ENCODE measurements at places on chromosomes 13 and 19.

- no peak for DNase-seq
These were observed 1.8 kb downstream of the F10 start for GRCh38 chr13:113124211-113124970.

- DNase-seq: no peak
These were observed 67.1 kb upstream of the KPNA3 start for GRCh38 chr13:49859560-49859959.

DNA sequence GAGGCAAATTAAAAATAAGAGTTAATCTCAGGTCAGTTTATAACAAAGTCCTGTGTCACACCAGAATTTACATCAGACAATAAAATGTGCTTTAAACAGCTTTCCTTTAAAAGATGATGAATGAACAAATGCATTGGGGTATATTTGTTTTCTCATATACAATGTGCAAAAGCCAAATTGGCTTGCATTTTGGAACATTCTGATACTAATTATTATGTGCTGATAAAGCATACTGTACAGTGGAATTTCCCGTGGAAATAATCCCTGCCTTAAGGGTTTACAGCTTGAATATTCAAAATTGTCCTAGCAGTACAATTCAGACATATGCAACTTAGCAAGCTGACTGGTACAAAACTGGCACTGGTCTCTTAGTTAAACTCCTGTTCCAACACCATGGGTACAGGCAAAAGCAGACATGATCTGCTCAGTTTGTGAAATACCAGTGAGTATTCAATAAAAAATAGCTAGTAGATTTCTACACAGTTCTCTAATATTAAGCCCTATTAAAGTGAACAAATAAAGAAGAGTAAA is 373.4 kb downstream of the SLITRK1 start:
- no peak for DNase-seq

DNA sequence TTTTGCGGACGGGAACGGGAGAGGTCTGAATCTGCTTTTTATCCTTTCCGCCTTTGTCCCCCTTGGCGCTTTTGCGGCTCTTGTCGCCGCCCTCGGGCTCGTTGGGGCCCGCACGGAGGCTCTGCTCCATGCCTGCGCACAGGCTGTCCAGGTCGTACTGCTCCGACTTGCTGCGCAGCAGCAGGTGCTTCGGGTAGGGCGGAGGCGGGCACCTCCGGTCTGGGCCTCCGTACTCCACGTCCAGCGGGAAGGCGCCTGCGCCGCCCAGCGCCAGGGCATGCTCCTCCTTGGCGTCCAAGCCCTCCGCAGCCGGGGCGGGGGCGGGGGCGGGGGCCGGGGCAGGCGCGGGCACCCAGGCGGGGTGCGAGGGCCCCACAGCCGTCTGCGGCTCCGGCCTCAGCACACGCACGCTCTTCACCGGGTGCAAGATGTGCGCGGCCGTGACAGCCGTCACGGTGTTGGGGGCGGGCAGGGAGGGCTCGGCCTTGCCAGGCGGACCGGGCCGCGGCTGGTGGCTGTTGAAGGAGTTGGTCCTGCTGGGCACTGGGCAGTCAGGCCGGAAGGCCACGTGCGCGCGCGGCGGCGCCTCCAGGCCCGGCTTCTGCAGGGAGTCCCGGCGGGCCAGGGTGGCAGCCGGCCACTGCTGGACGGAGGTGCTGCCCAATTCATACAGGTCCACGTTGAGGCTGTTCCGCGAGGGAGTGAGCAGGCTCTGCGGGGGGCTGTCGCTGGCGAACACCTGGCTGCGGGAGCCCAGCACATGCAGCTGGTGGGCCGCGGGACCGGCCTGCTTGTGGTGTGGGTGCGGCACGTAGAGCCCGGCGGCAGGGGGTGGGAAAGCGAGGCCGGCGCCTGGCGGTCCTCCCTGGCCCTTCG is 73.1 kb downstream of the LATS2 start:
- no peak for DNase-seq

GRCh38 chr13:108249150-108249549 is 20.4 kb upstream of the TNFSF13B start:
- no peak for DNase-seq

DNA sequence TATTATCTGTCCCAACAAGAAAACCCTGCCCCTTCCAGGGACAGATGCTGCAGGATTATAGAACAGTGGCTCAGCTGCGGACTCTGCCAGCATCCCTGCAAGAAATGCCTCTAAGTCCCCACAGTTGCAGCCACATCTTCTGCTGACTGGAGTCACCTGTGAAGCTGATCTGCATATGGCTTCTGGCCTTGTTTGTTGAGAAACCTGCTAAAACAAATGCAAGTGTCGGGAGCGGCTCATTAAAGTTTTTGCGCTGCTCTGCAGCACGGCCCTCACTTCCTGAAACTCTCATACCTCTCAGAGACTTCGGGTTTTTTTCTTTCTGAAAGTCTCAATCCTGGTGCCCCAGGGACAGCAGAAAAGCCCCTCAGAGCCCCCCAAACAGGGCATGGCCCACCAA is 725.0 kb downstream of the UQCRFS1 start:
- DNase-seq: no peak

GRCh38 chr13:31675440-31675953 is 63.8 kb upstream of the RXFP2 start:
- no peak for DNase-seq

DNA sequence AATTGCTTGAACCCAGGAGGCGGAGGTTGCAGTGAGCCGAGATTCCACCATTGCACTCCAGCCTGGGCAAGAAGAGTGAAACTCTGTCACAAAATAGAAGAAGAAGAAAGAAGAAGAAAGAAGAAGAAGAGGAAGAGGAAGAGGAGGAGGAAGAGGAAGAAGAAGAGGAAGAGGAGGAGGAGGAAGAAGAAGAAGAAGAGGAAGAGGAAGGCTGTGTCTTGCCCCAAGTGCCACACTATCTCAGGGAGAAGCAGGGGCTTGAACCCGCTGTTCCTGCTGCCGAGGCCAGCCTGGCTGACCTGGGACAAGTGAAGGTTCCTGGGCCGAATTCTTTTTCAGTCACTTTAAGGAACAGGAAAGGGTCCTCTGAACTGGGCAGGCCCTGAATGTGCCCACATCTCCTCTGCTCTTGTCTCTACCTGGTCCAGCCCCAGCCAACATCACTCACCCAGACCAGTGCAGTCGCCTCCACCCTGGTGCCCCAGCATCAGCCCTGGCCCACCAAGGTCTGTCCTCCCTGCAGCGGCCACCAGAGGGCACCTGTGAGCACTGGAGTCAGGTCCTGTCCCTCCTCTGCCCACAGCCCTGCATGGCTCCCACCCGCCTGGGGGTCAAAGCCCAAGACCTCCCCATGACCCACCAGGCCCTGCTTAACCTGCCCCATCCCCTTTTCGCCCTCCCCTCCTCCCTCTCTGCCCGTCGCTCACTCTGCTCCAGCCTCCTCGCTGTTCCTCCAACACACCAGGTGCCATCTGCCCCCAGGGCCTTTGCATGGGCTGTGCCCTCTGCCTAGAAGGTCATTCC is 20.0 kb downstream of the TICAM1 start:
- peak; percentile 77 for DNase-seq

DNA sequence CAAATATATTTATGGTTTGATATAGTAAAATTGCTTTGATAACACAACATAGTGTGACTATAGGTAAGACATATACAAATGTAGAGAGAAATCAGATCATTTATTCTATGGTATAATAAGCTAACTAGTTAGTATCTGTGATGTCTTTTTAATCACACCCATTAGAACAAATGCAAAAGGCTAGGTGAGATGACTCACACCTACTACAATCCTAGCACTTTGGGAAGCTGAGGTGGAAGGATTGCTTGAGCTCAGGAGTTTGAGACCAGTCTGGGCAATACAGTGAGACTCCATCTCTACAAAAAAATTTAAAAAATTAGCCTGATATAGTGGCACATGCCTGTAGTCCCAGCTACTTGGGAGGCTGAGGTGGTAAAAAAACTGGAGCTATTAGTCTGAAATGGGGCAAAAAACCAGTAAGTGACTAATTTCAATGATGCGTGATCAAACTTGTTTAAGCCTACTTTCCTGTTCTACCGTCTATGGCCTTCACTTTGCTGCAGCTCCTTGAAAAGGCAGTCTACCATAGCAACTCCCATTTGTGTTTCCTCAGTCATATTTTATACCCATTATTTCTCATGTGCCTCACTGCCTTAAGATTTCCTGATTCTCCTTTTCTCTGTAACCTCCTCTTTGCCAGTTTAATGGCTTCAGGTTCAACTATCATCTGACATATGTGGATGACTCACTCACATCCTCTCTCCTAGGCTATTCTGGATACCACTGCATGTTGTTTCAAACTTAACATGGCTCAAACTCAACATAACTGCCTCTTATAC is 12.5 kb downstream of the ALG5 start:
- DNase-seq: no peak

DNA sequence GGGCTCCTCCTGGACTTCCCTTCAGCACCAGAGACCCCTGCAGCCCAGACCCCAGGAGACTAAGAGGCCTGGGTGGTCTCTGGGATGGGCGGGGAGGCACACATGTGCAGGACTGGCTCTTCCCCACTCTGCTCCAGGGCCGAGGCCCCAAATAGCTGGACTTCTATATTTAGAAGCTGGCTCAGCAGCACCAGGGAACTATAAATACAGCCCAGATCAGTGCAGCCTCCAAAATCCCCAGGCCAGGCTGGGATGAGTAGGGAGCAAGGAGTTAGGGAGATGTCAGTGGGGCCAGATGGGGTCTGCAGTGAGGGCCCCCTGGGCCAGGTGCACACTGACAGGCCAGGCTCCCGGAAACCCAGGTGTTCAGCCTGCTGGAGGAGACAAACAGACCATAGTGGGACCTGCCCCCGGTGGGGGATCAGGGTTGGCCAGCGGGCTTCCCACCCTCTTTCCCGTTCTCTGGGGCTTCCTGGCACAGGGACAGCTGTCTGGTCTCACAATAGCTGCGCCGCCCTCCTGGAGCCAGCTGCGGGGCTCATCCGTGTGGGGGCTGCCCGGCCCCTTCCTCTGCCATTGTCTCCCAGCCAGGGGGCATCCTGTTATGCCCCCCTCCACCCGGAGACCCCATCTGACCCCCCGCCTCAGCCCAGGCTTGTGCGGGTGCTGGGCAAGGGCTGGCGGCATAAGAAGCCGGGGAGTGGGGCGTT is 5.5 kb upstream of the ADGRE5 start:
- no peak for DNase-seq

GRCh38 chr13:56864451-56864850 is 276.3 kb upstream of the PRR20A start:
- no peak for DNase-seq

- no peak for DNase-seq
These were observed 2.3 kb downstream of the ZNF726 start for GRCh38 chr19:23916991-23917390.

DNA sequence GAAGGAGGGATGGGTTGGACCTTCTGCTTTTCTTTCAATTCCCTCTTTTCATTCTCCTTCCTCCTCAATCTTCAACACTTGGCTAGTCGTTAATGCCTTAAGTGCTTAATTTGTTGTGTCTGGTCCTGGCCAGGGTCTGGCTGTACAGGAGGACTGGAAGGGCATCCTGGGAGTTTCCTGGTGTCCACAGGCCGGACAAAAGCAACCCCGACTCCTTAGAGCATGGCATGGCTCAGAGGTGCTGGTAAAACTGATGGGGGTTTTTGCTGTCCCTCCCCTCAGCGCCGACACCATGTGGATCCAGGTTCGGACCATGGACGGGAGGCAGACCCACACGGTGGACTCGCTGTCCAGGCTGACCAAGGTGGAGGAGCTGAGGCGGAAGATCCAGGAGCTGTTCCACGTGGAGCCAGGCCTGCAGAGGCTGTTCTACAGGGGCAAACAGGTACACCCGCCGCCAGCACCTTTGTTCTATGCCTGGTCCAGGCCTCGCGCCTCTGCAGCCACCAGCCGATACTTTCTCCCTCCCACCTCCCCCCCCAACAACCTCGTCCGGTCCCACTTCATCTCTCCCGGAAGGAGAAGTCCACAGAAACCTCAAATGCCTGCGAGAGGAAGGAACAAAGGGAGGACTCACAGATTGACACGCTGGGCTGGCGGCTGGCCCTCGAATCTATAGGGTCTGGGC is 1.4 kb downstream of the UHRF1 start:
- DNase-seq: no peak

- no peak for DNase-seq
These were observed 76.2 kb upstream of the TNFSF11 start for GRCh38 chr13:42497798-42498197.

DNA sequence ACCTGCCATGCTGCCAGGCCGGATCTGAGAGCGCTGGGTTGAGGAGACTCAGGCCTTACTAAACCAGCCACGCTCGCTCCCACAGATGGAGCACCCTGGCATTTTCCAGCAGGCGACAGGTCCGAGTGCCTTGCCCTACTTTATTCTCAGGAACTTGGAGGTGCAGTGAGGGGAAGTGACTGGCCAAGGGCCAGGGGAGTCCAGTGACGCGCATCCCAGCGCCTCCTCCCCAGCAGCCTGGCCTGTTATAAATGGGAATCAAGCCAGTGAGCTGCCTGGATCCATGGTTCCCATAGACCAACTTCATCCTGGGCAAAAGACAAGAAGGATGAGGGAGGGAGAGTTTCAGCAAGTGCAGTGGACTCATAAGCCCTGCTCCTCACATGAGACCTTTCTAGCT is 35.5 kb downstream of the TMED1 start:
- DNase-seq: no peak

DNA sequence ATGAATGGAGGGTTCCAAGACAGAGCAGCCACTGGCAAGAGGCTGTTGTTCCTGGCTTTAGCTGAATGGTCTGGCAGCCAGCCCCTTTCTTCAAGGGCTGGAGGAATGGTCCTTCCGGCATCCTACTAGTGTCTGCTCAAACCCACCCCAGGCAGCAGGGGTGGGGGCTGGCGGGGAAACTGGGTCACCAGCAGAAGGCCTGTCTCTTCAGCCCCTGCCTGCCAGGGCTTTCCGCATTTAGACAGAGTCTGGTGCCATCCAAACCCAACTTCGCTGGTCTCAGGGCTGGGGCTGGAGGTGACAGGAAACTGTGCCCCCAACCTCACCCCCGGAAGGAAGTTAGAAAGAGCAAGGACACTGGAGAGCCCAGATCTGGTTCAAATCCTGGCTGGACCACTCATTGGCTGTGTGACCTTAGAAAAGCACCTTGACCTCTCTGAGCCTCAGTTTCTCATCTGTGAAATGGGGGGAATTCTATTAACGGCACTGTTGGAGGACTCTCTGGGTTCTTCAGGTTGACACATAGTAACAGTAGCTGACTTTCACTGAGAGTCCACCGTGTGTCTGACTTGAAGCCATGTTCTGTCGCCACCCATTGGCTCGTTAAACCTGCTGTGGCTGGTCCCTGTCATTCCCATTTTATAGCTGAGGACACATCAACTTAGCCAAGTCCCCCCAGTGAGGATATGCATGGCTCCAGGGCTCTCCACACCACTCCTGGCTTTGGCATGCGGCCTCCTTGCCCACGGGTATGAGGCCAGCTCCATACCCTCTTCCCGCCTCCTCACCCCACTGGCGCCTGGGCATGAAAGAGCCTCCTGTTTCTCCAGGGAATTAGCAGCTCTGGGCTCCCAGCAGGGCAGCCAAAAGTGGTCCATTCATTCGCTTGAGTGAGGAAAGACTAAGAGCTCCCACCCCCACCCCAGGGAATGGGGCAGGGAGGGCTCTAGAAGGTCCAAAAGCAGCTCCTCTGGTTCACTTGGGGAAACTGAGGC is 2.5 kb upstream of the NR2C2AP start:
- DNase-seq: no peak

DNA sequence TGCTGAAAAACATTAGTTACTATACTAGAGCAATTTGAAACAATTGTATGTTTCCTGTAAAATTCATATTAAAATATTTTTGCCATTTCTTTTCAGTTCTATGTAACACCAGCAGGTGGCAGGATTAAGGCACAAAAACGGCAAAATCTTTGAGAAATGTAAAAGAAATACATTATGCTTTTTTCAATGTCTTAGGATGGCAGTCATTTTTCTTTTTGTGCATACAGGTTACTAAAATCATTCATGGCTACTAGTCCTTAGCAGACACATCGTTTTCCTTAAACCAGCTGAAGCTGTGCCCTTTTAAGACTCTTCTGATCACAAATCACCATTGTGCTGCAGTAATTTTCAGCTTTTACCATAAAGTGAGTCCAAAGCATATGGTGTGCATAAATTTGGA is 800.7 kb upstream of the SLITRK5 start:
- no peak for DNase-seq

Measured in naive B cell (primary cell).